ENCODE measurements at places on chromosomes 2 and 18. TPM values are rescaled to one million over a fixed set of nuclear protein-coding genes. Genes with fewer than 3 reads are reported as not detected.

GRCh38 chr2:120251880-120252224 lies 800 bp upstream of the RALB start:
- no peak for ATAC-seq

GRCh38 chr2:106120432-106120831 lies 73.7 kb downstream of the UXS1 start:
- no peak for ATAC-seq

GRCh38 chr2:133532919-133533318 lies 35.3 kb downstream of the NCKAP5 start:
- no peak for ATAC-seq

DNA sequence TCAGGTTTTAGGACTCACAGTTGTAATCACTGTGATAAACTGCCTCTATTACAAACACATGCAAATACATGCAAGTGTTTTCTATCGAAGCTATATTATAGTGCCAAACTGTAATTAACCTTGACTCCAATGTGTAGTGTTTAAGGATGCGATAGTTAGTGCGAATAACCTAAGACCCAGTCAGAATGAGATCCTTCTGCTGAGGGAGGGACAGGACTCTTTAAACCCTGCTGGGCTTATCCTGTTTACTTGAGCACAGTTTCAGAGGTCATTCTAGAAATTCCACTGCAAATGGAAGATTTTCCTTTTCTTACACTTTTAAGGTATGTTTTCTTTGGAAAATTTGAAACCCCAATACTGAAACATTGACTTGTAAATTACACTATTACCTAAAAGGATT lies 68.2 kb downstream of the CALCRL start:
- ATAC-seq = no peak

DNA sequence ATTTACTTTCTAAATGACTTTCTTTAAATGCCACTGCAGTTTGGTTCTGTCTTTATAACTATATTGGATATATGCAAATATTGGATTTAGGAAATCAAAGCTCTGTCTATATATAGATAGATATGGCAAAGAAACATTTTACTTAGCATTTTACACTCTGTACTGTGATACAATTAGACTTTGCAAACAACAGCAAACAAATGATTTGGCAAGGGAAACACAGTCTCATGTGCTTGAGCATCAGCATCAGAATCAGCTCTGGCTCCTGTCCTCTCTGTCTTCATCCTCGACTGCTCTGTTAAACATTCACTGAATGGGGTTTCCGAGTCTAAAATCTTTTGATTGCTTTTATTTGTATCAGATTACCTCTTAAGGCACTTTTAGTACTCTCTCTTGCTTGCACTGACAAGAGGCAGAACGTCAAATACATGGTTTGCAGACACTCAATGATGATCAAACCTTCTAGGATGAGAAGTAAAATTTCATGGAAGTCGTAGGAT lies 176.8 kb upstream of the LRP1B start:
- ATAC-seq = no peak

Gene KIAA2012
- total RNA-seq = not detected

DNA sequence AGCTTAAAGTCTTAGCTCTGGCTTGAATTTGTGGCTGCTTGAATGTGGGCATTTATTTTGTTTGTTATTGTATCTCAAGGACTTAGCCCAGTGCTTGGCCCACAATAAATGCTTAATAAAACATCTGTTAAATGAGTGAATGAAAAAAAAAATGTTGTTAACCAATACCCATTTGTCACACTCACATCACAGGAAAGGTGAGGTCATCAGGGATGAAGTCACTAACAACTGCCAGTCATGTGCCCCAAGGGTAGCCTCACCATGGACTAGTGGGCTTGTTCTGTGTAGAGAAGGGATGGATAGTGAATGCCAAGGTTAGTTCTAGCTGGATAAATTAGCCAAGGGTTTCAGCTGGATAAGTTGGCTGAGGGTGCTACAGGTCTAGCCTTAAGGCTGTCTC lies 3.0 kb downstream of the NRBP1 start:
- no peak for ATAC-seq

- ATAC-seq = no peak
Observed at GRCh38 chr2:209260281-209260680, 163.6 kb upstream of the MAP2 start.

Gene FAM210A
- 10.6 TPM for total RNA-seq

DNA sequence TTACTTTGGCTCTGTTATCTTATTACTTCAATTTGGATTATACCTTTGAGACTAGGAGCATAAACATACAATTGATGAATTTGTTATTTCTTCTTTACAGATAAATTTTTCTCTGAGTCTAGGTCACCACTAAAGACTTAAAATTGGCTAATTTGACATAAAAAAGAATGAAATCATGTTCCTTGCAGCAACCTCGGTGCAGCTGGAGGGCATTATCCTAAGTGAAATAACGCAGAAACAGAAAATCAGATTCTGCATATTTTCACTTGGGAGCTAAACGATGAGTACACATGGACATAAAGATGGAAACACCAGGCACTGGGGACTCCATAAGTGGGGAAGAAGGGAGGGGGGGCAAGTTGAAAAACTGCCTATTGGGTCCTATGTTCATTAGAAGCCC lies 172.8 kb upstream of the SESTD1 start:
- no peak for ATAC-seq

GRCh38 chr2:152529420-152530115 lies 187.7 kb downstream of the PRPF40A start:
- ATAC-seq = no peak

- no peak for ATAC-seq
Observed at GRCh38 chr2:16250886-16251285, 310.5 kb downstream of the MYCN start.

- ATAC-seq = no peak
Observed at GRCh38 chr2:212295571-212295970, 243.0 kb downstream of the ERBB4 start.

- peak; percentile 14 for ATAC-seq
Observed at GRCh38 chr2:46854260-46854659, 61.3 kb downstream of the MCFD2 start.

DNA sequence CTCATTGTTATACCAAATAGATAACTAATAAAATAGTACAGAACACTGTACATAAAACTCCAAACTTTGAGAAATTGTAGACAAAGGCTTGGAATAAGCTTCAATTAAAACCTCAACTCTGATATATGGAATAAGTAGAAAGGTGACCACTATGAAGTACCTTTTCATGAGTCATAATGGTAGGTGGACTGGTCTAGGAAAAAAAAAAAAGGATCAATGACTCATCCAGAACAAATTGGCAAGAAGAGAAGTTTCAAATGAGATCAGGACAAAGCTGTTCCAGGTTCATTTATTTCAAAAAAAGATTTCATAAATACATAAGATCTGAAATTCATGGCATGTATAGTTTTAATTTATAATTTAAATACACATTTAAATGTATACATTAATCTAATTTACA lies 769.7 kb downstream of the SUCLG1 start:
- no peak for ATAC-seq

GRCh38 chr2:217338306-217338916 lies 478.5 kb upstream of the TNP1 start:
- peak; percentile 80 for ATAC-seq

DNA sequence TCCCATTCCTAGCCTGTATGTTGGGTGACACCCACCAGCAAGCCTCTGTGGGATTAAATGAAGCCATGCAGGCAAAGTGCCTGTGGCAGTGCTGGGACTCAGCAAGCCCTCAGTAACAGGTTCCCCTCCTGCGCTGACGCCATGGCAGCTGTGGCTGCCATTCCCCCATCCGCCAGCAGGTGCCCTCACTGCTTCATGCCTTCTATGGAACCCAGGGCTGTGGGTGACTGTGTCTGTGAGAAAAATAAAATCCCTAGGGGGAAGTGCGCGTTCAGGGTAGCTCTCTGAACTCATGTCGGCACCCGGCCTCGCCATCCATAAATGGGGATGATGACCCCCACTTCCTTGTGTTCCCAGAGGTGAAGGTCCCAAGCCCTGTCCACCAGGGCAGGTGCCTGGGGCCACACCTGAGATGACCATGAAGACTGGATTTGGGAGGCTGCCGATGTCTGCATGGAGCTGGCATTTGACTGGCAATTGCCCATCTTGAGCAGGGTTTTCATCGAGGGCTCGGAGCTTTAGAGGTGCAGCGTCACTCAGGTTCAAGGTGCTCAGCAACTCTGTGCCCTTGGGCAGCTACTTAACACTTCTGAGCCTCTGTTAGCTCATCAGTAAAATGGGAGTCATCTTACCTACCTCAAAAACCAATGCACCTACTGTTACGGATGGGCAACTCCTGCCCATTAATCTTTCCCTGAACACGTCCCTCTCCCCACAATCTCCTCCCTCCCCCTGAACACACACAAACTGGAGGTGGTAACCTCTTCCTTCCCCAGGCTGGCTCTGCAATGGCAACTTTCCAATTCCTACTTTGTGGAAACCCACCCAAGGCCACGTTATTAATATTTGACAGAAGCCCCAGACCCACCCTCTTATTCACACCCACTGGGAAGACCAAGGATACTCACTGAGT lies 2.9 kb upstream of the MAL start:
- ATAC-seq = peak; percentile 61

Gene ABCA12
- 0.16 TPM for total RNA-seq

DNA sequence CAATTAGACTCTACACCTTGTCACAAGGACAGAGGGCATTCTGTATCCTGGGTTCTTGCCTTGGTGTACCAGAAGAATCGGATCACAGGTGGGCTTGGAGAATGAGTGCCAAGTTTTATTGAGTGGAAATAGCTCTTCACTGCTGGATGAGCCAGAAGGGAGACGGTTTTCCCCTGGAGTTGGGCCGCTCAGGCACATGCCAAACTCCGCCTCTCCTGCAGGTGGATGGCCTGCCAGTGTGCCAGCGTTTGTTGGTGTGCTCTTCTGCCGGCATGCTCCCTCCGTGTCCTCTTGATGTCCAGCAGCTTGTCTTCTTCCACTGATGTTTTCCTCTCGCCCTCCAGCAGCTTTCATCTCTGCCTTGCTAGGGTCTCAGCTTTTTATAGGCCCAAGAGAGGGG lies 115.5 kb upstream of the RAB27B start:
- ATAC-seq = no peak

Gene TDRD15
- not detected for total RNA-seq

GRCh38 chr2:102880731-102881130 lies 118.9 kb downstream of the TMEM182 start:
- ATAC-seq = no peak

DNA sequence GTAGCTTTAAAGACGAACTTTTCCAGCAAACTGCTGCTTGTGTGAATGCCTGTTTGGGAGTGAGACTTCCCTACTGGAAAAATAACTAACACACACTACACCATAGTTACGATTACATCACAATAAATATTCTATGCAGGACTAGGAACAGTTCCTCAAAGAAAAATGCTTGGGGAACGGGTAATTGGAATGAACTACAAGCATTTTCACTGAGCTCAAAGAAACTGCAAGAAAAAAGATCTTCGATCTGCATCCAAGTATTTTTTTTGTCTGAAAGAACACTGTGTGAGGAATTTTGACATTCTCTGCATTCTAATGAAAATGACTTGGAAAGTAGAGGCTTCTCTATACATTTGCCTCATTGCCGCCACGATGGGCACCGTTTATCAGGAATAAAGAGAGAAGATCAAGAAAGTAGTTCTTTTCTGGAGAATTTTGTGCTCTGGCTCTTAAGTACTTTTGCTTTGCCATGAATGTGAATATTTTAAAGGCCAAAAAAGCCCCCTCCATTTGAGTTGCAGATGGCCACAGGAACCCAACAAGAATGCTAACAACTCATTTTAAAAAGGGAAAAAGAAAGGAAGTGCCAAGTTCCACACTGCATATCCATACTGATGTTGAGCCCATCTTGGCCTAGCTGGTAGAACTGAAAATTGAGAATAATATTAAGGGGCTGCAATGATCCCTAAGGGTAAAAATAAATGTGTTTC lies 13.6 kb downstream of the LYPD1 start:
- ATAC-seq = no peak

Gene PTCD3
- 47.1 TPM for total RNA-seq

Gene REG1B
- not detected for total RNA-seq

GRCh38 chr2:33617989-33618388 lies 18.9 kb upstream of the FAM98A start:
- ATAC-seq = no peak

- ATAC-seq = no peak
Observed at GRCh38 chr2:46430413-46430812, 49.0 kb upstream of the TMEM247 start.

Gene CCDC142
- 13.9 TPM for total RNA-seq

GRCh38 chr18:72456802-72457201 lies 87.3 kb downstream of the CBLN2 start:
- ATAC-seq = no peak

Gene GEN1
- 1.4 TPM for total RNA-seq

Gene GPR148
- total RNA-seq = not detected

GRCh38 chr2:60306267-60306861 lies 247.1 kb downstream of the BCL11A start:
- peak; percentile 7 for ATAC-seq

Gene MALL
- total RNA-seq = 28.3 TPM

GRCh38 chr2:217120429-217120828 lies 260.6 kb upstream of the TNP1 start:
- no peak for ATAC-seq

DNA sequence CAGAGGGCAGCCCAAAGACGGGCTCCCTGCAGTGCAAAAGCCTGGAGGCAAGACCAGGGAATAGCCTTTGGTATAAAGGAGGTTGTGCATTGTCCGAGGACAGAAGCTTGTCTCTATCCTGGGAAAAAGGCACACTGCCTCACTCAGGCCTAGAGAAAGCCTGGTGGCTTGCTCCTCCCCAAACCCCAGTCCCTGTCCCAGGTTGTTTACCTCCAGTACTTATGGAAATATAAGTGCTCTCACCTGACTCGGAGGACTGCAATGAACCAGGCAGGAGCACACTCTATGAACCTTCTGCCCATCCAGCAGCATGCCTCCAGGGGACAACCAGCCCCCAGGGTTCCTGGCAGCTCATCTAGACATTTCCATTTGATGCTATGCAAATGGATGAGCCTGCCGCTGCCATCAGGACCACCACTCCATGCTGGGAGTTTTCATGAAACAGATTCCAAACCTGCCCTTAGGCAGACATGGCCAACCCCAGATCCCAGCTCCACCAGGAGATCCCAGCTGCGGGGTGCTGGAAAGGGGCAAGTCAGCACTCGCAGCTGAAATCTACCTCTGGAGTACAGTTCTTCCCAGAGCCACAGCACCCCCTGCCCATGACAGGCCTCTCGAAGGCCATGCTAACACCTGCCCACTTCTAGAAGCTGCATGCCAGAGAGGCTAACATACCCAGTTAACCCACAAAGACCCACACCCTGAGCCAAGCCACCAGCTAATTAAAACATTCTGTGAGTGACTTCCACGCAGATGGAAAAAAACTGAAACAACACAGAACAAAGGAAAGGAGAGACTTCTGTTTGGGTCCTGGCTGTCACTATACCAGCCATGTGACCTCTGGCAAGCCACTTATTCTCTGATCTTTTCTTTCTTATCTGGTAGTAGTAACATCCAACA lies 101.7 kb downstream of the TTC32 start:
- ATAC-seq = no peak

- ATAC-seq = no peak
Observed at GRCh38 chr2:150484461-150485021, 2.9 kb downstream of the RND3 start.

Gene HOXD9
- 0.47 TPM for total RNA-seq

Gene ATP9B
- total RNA-seq = 48.7 TPM

Gene GPBAR1
- 0.93 TPM for total RNA-seq

- ATAC-seq = no peak
Observed at GRCh38 chr2:38203446-38203810, 127.5 kb upstream of the CYP1B1 start.

GRCh38 chr2:161030260-161031063 lies 129.8 kb upstream of the TANK start:
- ATAC-seq = peak; percentile 96

GRCh38 chr2:24492421-24493279 lies 1.6 kb downstream of the NCOA1 start:
- no peak for ATAC-seq

Gene PCARE
- total RNA-seq = not detected
